ENCODE measurements at places on chromosomes 2 and 18. TPM values are rescaled to one million over a fixed set of nuclear protein-coding genes. Genes with fewer than 3 reads are reported as not detected.

DNA sequence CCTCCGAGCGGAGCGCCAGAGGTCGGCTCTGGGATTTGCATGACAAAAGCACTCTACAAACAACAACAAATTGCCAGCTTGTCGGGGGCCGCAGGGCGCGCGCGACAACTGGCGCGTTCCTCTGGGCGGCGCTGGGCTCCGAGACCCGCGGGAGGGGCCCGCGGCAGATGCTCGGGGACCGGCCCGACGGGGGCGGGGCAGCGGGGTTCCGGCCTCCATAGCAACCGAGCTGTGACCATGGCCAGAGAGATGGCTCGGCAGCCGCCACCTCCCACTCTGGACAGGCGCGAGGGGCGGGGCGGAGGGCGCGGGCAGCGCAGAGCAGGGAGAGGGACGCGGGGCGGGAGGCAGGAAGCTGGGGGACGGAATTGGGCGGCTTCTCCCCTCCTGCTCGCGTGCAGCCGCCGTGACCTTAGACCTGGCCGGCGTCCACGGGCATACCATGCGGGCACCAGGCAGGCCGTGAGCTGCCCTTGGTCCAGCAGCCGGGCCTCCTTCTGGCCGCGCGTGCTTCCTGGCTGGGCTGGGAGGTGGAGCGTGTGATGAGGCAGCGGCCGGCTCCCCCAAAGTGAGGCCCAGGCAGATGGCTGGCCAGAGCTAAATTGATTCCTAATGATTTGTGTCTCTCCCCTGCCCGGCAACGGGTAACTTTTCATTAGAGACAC, 171.5 kb downstream of the CELF4 start:
- no peaks in the 10 kb centered on the region for H3K27me3 ChIP-seq
- no peaks in the 10 kb centered on the region for H3K36me3 ChIP-seq
- no peak overlapping the region for H3K27ac ChIP-seq
- peaks cover 12% of the 10 kb centered on the region for H3K4me1 ChIP-seq
- DNase-seq, result peak; percentile 79

FAHD2A gene
- polyA plus RNA-seq, result 27.0 TPM

- no peak overlapping the region for H3K27ac ChIP-seq
- no peak for DNase-seq
- no peaks in the 10 kb centered on the region for H3K27me3 ChIP-seq
Observed at GRCh38 chr2:75432761-75433361, 127.9 kb downstream of the EVA1A start.

EVA1A gene
- polyA plus RNA-seq, result 1.2 TPM

DSEL gene
- polyA plus RNA-seq, result 0.23 TPM

DNA sequence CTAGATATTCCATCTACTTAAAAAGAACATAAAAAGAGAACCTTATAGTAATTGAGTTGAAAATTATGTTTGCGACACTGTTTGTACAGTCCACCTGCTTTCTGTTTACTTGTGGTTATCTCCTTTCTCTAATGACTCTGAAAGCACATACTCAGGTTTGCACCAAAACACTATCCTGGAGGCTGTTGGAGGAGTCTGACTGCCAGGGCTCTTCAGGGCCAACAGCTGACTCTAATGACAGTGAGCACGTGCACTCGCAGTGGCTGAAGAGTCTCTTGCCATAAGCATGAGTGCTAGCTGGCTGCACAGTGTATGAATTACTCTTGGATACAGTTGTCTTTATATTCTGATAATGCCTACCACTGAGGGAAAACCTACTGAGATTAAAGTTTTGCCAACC, 16.7 kb upstream of the GLS start:
- DNase-seq, result no peak
- H3K4me1 ChIP-seq, result no peaks in the 10 kb centered on the region
- H3K36me3 ChIP-seq, result no peaks in the 10 kb centered on the region
- no peaks in the 10 kb centered on the region for H3K27me3 ChIP-seq
- H3K4me3 ChIP-seq, result no peak overlapping the region
- peak overlapping the region; percentile 62 for H3K27ac ChIP-seq

TXNDC2 gene
- polyA plus RNA-seq, result 0.04 TPM

DNA sequence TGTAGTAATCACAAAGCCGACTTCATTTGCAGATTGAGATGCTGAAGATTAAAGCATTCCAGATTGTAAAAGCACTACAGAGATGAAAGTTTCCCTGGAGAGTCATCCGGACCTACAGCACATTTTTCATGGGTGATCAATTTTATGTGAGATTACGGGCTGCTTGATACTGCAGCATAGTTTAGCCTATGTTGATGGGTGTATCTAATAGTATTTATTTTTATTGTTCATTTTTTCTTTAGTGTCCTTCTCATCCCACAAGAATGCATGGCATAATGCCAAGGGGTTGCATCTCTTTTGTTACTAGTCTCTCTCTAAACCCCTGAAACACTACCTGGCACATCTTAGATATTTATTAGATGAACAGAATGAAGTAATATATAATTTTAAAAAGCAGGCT, 240.4 kb downstream of the MBD2 start:
- no peaks in the 10 kb centered on the region for H3K36me3 ChIP-seq
- no peak overlapping the region for H3K4me3 ChIP-seq
- DNase-seq, result no peak

DARS1 gene
- 31.4 TPM for polyA plus RNA-seq

DNA sequence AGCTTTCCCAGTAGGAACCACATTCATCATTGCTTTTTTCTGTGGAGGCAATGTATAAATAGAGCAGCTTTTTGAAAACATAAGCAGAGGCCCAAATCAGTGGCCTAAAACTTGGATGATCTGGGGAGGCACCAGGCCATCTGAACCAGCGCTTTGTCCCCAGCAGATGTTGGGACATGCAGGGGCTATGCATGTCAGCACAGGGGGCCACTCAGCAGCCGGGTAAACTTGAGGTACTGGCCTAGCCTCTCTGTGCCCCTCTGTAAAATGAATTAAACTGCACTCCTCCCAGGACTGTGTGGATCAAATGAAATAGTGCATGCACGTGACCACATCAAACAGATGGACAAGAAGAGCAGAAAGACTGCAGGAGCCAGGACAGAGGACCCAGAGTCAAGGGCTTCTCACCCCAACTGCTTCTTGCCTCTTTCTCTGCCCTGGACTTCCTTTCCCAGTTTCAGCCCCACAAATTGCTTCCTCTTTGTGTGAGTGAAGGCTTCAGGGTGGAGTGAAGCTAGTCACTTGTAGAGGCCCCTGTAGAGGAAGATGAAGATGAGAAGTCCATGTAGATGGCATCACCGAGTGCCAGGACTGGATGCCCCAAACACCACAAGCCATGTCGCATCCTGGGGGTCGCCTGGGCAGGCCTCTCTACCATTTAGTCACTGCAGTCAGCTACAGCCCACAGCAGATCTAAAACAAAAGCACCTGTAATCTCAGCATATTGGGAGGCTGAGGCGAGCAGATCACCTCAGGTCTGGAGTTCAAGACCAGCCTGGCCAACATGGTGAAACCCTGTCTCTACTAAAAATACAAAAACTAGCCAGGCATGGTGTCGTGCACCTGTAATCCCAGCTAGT, 53.2 kb downstream of the IMPA2 start:
- no peaks in the 10 kb centered on the region for H3K36me3 ChIP-seq
- no peak overlapping the region for H3K4me3 ChIP-seq
- H3K27me3 ChIP-seq, result no peaks in the 10 kb centered on the region
- DNase-seq, result peak; percentile 57
- H3K27ac ChIP-seq, result no peak overlapping the region
- H3K4me1 ChIP-seq, result peaks cover 16% of the 10 kb centered on the region

DNA sequence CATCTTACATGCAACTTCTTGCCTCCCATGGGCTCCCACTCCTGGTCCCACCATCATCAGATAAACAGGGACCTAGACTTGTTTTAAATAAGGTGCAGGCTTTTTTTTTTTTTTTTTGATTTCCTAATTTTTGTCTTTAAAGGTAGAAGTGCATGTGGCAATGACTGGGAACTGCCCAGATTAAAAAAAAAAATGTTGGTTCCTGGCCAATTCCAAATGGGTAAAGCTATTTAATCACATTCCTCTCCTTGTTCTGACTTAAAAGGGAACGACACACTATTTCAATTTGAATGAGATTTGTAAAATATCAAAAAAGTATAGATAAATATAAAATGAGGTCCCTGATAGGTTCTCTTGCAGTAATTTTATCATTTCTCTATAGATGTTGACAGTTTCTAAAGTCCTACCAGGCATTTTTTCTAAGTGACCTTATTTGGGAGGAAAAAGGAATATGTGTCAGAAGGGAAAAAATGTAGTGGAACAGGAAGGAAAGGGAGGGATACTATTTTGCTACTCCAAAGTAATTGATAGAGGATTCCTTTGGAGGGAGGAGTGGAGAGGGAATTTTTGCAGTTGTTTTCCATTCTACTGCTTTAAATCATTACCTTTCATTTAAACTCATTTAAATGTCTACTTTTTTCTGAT, 43.3 kb downstream of the DDX1 start:
- no peak overlapping the region for H3K4me3 ChIP-seq
- H3K36me3 ChIP-seq, result peaks cover 14% of the 10 kb centered on the region
- no peak for DNase-seq
- peaks cover 15% of the 10 kb centered on the region for H3K4me1 ChIP-seq
- no peaks in the 10 kb centered on the region for H3K27me3 ChIP-seq

GRCh38 chr18:22988208-22988607, 55.1 kb downstream of the RBBP8 start:
- no peaks in the 10 kb centered on the region for H3K4me1 ChIP-seq
- H3K4me3 ChIP-seq, result no peak overlapping the region
- no peaks in the 10 kb centered on the region for H3K27me3 ChIP-seq
- peaks cover 9% of the 10 kb centered on the region for H3K36me3 ChIP-seq
- no peak overlapping the region for H3K27ac ChIP-seq

CABYR gene
- polyA plus RNA-seq, result not detected

HTRA2 gene
- 19.7 TPM for polyA plus RNA-seq

GRCh38 chr2:191740016-191740419, 62.1 kb downstream of the NABP1 start:
- DNase-seq, result no peak
- H3K4me3 ChIP-seq, result no peak overlapping the region

DNA sequence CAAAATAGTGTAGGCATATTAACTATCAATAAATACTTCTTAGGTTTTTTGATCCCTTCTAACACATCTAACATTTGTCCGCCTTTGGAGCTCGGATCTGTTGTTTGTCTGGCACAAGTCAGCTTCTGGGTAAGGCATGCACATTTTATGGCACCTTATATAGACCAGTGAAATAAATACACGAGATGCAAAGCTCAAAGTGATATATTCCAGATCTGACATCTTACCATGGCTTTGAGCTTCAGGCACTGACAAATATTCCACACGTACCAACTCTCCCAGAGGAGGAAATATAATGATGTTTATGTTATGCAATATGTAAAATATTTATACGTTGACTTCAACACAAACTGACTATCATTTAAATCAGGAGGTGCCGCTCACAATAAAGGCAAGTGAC, 430.1 kb upstream of the SMIM21 start:
- H3K27me3 ChIP-seq, result no peaks in the 10 kb centered on the region
- H3K36me3 ChIP-seq, result no peaks in the 10 kb centered on the region
- H3K27ac ChIP-seq, result peak overlapping the region; percentile 72
- H3K4me1 ChIP-seq, result no peaks in the 10 kb centered on the region
- no peak overlapping the region for H3K4me3 ChIP-seq

DNA sequence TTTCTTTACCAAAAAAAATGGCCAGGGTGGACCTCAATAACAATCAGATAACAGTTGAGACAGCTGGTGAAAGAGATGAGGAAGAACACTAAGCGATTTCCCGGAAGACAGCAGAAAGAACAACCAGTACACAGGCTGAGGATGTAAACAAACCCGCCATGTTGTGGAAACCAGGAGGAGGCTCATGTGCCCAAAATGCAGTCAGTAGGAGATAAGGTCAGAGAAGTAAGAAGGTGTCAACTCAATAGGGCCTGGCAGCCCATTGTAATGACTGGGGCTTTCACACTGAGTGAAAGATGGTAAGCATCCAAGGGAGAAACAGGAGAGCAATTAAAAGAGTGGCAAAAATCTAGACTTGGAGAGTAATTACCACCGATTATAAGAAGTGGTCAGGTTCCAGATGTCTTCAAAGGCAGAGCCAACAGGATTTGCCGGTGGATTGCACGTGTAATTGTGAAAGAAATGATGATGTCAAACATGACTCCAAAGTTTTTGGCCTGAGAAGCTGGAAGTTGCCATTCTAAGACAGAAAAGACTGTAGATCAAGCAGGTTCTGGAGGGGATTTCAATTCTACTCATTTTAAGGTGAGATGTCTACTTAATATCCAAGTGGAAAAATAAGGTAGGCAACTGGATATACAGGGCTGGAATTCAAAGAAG, 77.7 kb upstream of the CYP1B1 start:
- DNase-seq, result no peak
- H3K36me3 ChIP-seq, result no peaks in the 10 kb centered on the region
- no peaks in the 10 kb centered on the region for H3K4me1 ChIP-seq
- no peaks in the 10 kb centered on the region for H3K27me3 ChIP-seq
- H3K4me3 ChIP-seq, result no peak overlapping the region

GRCh38 chr18:11868230-11868629, 17.0 kb downstream of the CHMP1B start:
- H3K27me3 ChIP-seq, result no peaks in the 10 kb centered on the region
- H3K4me3 ChIP-seq, result no peak overlapping the region
- no peaks in the 10 kb centered on the region for H3K4me1 ChIP-seq
- H3K36me3 ChIP-seq, result no peaks in the 10 kb centered on the region

DNA sequence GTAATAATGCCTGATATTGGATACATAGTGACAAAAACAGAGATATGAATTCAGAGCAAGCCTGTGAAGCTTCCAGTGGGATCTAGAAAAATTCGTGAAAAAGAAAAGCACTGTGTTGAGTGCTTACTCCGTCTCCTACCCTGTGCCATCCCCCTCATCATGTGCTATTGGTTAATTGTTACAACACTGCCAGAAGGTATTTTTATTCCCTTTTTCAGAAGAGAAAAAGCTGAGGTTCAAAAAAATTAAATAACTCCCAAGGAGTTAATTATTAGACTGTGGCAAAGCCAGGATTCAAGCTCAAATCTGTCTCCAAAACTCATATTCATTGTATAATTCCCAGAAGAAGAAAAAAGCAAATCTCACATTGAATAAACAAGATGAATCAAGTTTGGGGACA, 735.5 kb upstream of the ACVR2A start:
- no peak overlapping the region for H3K27ac ChIP-seq
- no peak overlapping the region for H3K4me3 ChIP-seq
- no peak for DNase-seq
- no peaks in the 10 kb centered on the region for H3K4me1 ChIP-seq
- no peaks in the 10 kb centered on the region for H3K36me3 ChIP-seq

LRP2 gene
- polyA plus RNA-seq, result not detected

LOXL3 gene
- 3.5 TPM for polyA plus RNA-seq

- no peak overlapping the region for H3K4me3 ChIP-seq
- no peaks in the 10 kb centered on the region for H3K4me1 ChIP-seq
- no peak overlapping the region for H3K27ac ChIP-seq
- H3K36me3 ChIP-seq, result no peaks in the 10 kb centered on the region
- H3K27me3 ChIP-seq, result no peaks in the 10 kb centered on the region
Observed at GRCh38 chr2:211114826-211115455, 558.5 kb downstream of the CPS1 start.

All from sigmoid colon (tissue), 7 donors.